ENCODE measurements at places on chromosomes 16 and 17.

GRCh38 chr17:28812748-28813377 lies 29.7 kb downstream of the FAM222B start:
- DNase-seq, result no peak

GRCh38 chr17:12627177-12627629 lies 38.5 kb upstream of the MYOCD start:
- peak; percentile 60 for DNase-seq

DNA sequence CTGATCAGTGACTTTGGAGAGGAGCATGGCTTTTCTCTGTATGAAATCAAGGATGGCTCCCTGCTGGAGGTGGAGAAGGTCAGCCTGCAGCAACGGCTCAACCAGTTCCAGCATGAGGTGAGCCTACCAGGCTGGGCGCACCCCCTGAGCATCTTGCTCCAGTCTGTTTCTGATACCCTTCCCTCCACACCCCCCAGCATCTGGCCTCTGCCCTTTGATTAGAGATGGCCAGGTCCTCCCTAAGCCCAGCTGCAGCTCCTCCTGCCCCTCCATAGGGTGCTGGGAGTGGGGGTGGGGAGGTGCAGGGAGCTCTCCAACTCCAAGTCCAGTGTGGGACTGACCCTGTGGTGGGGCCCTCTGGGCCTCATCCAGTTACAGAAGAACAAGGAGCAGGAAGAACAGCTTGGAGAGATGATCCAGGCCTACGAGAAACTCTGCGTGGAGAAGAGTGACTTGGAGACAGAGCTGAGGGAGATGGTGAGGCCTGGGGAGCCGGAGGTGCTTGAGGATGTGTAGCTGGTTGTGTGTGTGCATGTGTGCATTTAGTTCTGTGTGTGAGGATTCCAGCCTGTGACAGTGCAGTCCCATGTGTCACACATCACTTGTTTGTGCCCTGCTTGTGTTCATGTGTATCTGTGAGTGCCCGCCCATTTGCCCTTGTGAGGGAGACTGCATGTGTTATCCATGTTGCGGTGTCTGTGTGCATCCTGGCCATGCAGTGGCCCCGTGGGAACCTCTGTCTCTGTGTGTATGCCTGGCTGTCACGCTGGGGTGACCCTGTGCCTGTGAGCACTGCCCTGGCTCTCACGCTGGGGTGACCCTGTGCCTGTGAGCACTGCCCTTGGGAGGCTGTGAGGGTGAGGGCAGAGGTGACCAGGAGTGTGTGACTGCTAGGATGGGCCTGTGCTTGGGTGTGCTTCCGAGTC lies 3.0 kb downstream of the TBKBP1 start:
- DNase-seq, result no peak

GRCh38 chr17:47728214-47728877 lies 4.7 kb upstream of the TBX21 start:
- no peak for DNase-seq

DNA sequence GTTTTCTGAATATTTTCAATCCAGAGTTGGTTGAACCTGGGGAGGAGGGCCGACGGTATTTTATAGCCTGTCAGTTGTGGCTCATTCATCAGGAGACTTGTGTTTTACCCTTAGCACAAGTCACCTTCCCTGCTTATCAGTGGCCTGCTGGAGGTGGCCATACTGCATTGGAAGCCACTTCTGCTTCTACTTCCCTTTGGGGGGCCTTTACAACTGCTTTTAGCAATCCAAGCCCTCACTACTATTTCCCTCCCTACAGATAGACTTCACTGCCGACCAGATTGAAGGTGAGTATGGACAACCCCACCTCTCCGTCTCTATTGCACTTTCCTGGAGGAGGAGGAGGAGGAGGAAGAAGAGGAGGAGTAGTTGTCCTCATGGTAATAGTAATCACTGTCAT lies 4.4 kb downstream of the MYL4 start:
- no peak for DNase-seq

- peak; percentile 53 for DNase-seq
These were observed 200.5 kb downstream of the ZFHX3 start for GRCh38 chr16:72847187-72848027.

DNA sequence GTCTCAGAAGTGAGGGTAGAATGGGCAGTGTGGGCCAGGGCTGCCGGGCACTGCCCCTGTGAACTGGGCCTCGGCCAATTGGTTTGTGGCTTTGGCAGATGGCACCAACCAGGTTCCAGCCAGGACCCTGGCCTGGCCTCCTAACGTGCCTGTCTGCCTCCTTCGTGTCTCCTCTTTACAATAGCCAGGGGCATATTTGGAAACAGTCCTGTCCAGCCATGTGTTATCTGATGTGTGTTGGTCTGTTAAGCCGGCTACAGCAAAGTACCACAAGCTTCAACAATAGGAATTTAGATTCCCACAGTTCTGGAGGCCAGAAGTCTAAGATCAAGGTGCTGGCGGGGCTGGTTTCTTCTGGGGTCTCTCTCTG lies 14.6 kb downstream of the CRISPLD2 start:
- no peak for DNase-seq

DNA sequence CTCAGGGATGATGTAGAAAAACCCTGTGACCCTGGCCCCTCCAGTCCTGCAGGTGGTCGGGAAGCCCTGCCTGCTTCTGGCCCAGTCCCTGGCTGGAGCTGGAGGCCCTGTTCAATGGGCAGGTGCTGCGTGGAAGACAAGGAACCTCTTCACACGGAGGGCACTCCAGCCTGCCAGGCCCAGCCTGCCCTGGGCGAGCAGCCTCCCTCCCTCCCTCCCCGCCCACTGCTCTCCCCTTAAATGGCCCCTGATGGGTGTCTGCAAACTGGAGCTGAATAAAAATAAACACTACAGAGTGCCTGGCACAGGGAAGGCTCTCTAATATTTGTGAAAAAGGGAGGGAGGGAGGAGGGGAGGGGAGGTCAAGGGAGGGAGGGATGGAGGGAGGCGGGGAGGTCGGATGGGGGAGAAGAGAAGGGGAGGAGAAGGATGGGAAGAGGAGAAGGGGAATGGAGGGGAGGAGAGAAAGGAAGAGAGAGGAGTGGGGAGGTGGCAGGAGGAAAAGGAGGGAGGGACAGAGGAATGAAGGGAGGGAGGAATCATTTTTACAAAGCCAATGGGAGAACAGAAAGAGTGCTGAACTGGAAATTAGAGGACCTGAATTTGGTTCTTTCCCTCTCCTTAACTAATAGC lies 222.8 kb upstream of the TNRC6C start:
- peak; percentile 42 for DNase-seq

GRCh38 chr16:2866431-2866830 lies 8.5 kb upstream of the PRSS22 start:
- DNase-seq, result no peak

DNA sequence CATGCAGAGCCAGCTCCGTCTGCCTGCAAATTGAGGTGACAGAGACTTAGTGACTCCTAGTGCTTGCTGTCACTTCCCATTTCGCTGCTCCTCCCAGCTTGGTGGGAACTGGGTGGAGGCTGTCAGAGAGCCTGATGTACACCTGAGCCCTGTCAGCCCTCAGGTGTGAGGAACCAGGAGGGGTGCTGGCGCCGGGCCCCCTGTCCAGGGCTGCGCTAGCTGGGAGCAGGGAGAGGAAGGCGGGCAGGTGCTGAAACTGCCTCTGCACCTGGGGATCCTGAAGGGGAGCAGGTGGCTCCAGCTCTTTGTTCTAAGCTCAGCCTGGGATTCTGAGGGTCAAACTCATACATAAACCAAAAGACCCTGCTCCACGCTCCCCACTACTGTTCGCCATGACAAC lies 10.8 kb upstream of the WSCD1 start:
- no peak for DNase-seq

Data from cardiac muscle cell (in vitro differentiated cells and primary cell).